ENCODE measurements at places on chromosomes 12 and 14. TPM values are rescaled to one million over a fixed set of nuclear protein-coding genes. Genes with fewer than 3 reads are reported as not detected.

Gene TRPV4
- 0.46 TPM for polyA plus RNA-seq

Gene CIROP
- polyA plus RNA-seq, result not detected

Gene LHX5
- 0.10 TPM for polyA plus RNA-seq

Gene KCNA1
- polyA plus RNA-seq, result not detected

Gene CLMN
- 2.9 TPM for polyA plus RNA-seq

Gene ACOT2
- 5.4 TPM for polyA plus RNA-seq

GRCh38 chr12:57242329-57242690, 8.7 kb downstream of the STAC3 start:
- DNase-seq, result no peak
- H3K4me3 ChIP-seq, result no peak overlapping the region
- no peak overlapping the region for H3K27ac ChIP-seq

GRCh38 chr14:71203306-71203705, 296.0 kb downstream of the PCNX1 start:
- H3K27ac ChIP-seq, result no peak overlapping the region
- no peak overlapping the region for H3K4me3 ChIP-seq
- H3K36me3 ChIP-seq, result no peaks in the 10 kb centered on the region
- no peak for DNase-seq
- no peaks in the 10 kb centered on the region for H3K27me3 ChIP-seq
- H3K4me1 ChIP-seq, result peaks cover 3% of the 10 kb centered on the region

GRCh38 chr12:6821591-6822425, at the start of gene GPR162:
Gene GPR162, plus strand, starts transcription at chr12:6821821. Its CDS starts 2,078 bp downstream, at chr12:6823899.
- peaks cover 66% of the 10 kb centered on the region for H3K27me3 ChIP-seq
- DNase-seq, result no peak
- no peaks in the 10 kb centered on the region for H3K36me3 ChIP-seq
- no peak within 1 kb of the TSS for H3K4me3 ChIP-seq

DNA sequence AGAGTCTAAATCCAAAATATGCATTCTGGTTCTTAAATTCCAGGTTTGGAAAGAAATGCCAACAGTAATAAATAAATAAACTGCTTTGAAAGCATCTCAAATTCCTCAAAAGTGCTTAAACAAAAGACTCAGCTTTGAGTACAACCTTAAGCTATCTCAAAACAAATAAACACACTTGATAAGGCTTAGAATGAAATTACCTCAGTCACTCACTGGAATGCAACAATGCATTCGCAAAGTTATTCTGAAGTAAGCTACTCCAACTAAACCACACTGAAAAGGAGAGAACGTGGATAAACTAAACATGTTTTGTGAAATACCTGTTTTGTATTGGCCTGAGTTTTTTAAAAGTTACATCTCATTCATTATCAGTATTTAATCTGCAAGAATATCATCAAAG, 1.2 kb downstream of the SPTSSA start:
- no peak for DNase-seq
- no peaks in the 10 kb centered on the region for H3K27me3 ChIP-seq
- peak overlapping the region; percentile 82 for H3K4me3 ChIP-seq
- H3K27ac ChIP-seq, result peak overlapping the region; percentile 82
- H3K4me1 ChIP-seq, result peaks cover 16% of the 10 kb centered on the region

GRCh38 chr12:52149651-52150241, 42.1 kb downstream of the KRT80 start:
- H3K27me3 ChIP-seq, result no peaks in the 10 kb centered on the region
- H3K27ac ChIP-seq, result peak overlapping the region; percentile 100
- H3K4me3 ChIP-seq, result no peak overlapping the region
- peaks cover 84% of the 10 kb centered on the region for H3K4me1 ChIP-seq

- peaks cover 9% of the 10 kb centered on the region for H3K4me1 ChIP-seq
- H3K36me3 ChIP-seq, result peaks cover 28% of the 10 kb centered on the region
- H3K27ac ChIP-seq, result no peak overlapping the region
- DNase-seq, result no peak
- H3K27me3 ChIP-seq, result no peaks in the 10 kb centered on the region
Observed at GRCh38 chr14:24098927-24099813, 5.1 kb downstream of the PCK2 start.

- H3K27ac ChIP-seq, result no peak overlapping the region
- peaks cover 3% of the 10 kb centered on the region for H3K36me3 ChIP-seq
- H3K27me3 ChIP-seq, result no peaks in the 10 kb centered on the region
Observed at GRCh38 chr12:21516281-21516680, 9.8 kb upstream of the SPX start.

GRCh38 chr14:76090616-76091391, 60.9 kb upstream of the GPATCH2L start:
- no peak overlapping the region for H3K4me3 ChIP-seq
- no peak overlapping the region for H3K27ac ChIP-seq
- no peaks in the 10 kb centered on the region for H3K4me1 ChIP-seq
- H3K27me3 ChIP-seq, result no peaks in the 10 kb centered on the region
- no peak for DNase-seq
- H3K36me3 ChIP-seq, result no peaks in the 10 kb centered on the region

- no peak for DNase-seq
- no peaks in the 10 kb centered on the region for H3K36me3 ChIP-seq
- H3K27me3 ChIP-seq, result no peaks in the 10 kb centered on the region
- H3K4me1 ChIP-seq, result no peaks in the 10 kb centered on the region
- no peak overlapping the region for H3K27ac ChIP-seq
- H3K4me3 ChIP-seq, result no peak overlapping the region
Observed at GRCh38 chr12:24954261-24954660, 5.4 kb upstream of the BCAT1 start.

- no peaks in the 10 kb centered on the region for H3K36me3 ChIP-seq
- H3K27ac ChIP-seq, result no peak overlapping the region
- no peaks in the 10 kb centered on the region for H3K4me1 ChIP-seq
- no peak for DNase-seq
Observed at GRCh38 chr12:9405886-9406563, 197.8 kb upstream of the PZP start.

DNA sequence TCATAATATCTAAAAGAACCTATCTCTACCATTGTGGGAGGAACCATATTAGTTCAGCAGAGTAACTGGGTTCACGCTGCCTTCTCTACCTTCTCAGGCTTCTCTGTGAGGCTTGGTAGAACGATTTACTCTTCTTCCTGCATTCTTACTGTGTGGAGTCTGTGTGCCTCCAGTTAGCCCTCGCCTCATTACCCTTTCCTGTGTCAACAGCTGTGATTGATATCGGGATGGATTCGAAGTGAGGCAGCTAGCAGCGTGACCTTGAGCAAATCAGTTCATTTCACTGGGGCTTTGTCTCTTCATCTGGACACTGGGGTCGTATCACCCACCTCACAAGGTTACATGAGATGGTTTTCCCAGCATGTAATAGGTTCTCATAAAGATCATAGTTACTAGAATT, 4.6 kb upstream of the VRK1 start:
- no peaks in the 10 kb centered on the region for H3K36me3 ChIP-seq
- H3K4me3 ChIP-seq, result no peak overlapping the region
- H3K27me3 ChIP-seq, result no peaks in the 10 kb centered on the region
- DNase-seq, result no peak

DNA sequence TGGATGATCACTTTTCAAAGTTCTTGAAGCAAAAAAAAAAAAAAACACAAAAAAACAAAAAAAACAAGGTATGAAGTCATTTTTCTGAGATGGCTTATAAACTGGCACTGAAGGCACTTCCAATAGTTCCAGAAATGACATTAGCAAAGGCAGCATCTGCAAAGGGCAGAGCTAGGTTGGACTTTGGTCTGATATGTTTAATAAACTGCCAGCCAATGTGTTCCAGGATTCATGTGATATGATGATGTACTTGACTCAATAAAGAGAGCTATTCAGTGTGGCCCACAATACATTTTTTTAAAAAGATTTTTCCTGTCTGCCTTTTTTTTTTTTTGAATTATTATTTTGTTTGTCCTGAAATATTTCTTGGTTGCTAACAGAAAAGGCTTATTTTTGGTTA, 79.6 kb downstream of the VRK1 start:
- H3K27me3 ChIP-seq, result no peaks in the 10 kb centered on the region
- H3K27ac ChIP-seq, result no peak overlapping the region
- no peak overlapping the region for H3K4me3 ChIP-seq
- peaks cover 5% of the 10 kb centered on the region for H3K36me3 ChIP-seq
- DNase-seq, result no peak
- H3K4me1 ChIP-seq, result no peaks in the 10 kb centered on the region

DNA sequence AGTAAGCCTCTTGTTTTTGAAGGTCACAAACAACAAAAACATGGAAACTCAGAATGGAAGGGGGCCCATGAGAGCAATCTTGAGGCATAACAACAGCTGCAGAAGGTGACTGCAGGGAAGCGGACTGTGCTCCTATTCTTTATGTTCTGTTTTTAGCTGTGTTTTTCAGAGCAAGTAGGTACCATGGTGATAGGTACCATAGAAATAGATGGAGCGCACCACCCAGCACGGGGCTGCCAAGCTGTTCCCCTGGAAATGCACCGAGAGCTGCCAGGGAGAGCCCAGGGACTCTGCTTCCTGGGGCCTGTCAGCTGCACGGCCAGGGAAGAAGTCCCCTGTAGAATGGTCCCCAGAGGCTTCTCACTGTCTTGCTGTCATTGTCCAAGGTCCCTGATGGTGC, 32.8 kb downstream of the DGLUCY start:
- no peak for DNase-seq
- peaks cover 9% of the 10 kb centered on the region for H3K4me1 ChIP-seq
- H3K36me3 ChIP-seq, result peaks cover 3% of the 10 kb centered on the region
- no peaks in the 10 kb centered on the region for H3K27me3 ChIP-seq

DNA sequence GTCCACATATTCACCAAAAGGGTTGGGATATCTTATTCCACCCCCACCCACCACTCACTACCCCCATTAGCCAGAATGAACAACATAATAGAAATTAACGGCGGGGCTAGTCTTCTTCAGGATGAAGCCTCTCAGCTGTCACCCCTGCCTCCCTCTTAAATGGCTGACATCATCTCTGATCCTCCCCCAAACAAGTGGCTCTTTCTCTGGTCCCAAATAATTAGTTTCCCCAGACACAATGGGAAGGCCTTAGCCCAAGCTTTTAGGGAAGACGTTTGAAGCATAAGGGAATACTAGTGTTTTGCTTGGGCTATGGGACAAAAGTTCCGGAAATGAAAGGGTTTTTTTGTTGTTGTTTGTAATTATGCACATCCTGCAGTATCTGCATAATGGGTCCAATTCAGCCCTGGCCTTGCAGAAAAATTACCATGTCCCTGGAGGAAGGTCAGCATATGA, 13.8 kb downstream of the STON2 start:
- no peak overlapping the region for H3K27ac ChIP-seq
- no peaks in the 10 kb centered on the region for H3K36me3 ChIP-seq
- no peak overlapping the region for H3K4me3 ChIP-seq
- peaks cover 13% of the 10 kb centered on the region for H3K4me1 ChIP-seq
- no peak for DNase-seq

DNA sequence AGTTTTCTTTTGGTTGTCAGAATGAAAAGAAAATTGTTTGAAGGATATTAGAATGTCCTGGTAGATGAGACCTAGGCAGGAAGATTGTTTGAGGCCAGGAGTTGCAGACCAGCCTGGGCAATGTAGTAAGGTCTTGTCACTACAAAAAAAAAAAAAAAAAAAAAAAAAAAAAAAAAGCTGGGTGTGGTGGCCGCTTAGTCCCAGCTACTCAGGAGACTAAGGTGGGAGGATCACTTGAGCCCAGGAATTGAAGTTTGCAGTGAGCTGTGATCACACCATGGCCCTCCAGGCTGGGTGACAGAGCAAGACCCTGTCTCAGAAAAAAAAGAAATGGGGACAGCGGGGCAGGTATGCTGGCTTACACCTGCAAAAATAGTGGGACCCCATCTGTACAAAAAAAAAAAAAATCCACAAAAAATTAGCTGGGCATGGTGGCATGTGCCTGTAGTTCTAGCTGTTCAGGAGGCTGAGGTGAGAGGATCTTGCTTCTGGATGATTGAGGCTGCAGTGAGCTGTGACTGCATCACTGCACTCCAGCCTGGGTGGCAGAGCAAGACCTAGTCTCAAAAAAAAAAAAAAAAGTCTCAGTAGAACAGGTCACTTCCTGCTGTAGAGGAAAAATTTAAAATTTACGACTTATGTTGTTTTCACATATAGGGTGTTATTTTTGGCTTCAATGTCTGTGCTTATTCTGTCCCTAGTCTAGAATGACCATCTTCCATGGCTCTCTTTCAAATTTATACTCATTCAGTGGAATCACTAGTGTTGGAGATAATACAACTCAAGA, 70.7 kb downstream of the PPHLN1 start:
- no peak for DNase-seq
- peaks cover 6% of the 10 kb centered on the region for H3K36me3 ChIP-seq
- no peak overlapping the region for H3K4me3 ChIP-seq
- H3K27ac ChIP-seq, result no peak overlapping the region
- no peaks in the 10 kb centered on the region for H3K27me3 ChIP-seq
- no peaks in the 10 kb centered on the region for H3K4me1 ChIP-seq

Data from keratinocyte (primary cell).